Aorta (tissue), 5 donors: ENCODE measurements at places on chromosomes 3 and 15. TPM values are rescaled to one million over a fixed set of nuclear protein-coding genes. Genes with fewer than 3 reads are reported as not detected.

The GOLGA6A gene
- total RNA-seq = not detected

The RLBP1 gene
- total RNA-seq = not detected

The BTLA gene
- total RNA-seq = 0.68 TPM

The C15orf39 gene
- total RNA-seq = 24.6 TPM

The LRRC34 gene
- total RNA-seq = 1.0 TPM

The SLC28A2 gene
- total RNA-seq = not detected

The ST6GAL1 gene
- 140 TPM for total RNA-seq

The PLD1 gene
- 23.1 TPM for total RNA-seq

The PIERCE2 gene
- total RNA-seq = 0.75 TPM

The CADPS gene
- total RNA-seq = 0.75 TPM

The ASB7 gene
- total RNA-seq = 11.0 TPM

The EEF1AKMT4 gene
- 1.8 TPM for total RNA-seq

The POLR2M gene
- total RNA-seq = 119 TPM

The TXNRD3 gene
- 7.6 TPM for total RNA-seq

The GRM2 gene
- 0.52 TPM for total RNA-seq

The WNT7A gene
- total RNA-seq = not detected

The FGF12 gene
- 1.2 TPM for total RNA-seq

The DPPA4 gene
- not detected for total RNA-seq

The GOLGA8R gene
- total RNA-seq = 16.0 TPM

The HCN4 gene
- total RNA-seq = not detected

The MED12L gene
- 1.1 TPM for total RNA-seq

The ANKUB1 gene
- not detected for total RNA-seq

The NEK10 gene
- 1.2 TPM for total RNA-seq

The SAXO2 gene
- total RNA-seq = 1.9 TPM

The ABI3BP gene
- 213 TPM for total RNA-seq

The SLC25A36 gene
- 49.0 TPM for total RNA-seq

The SPTSSB gene
- total RNA-seq = 0.39 TPM

The STX19 gene
- total RNA-seq = not detected

The CFAP100 gene
- not detected for total RNA-seq

The ITIH1 gene
- total RNA-seq = not detected

The PLSCR5 gene
- total RNA-seq = not detected

The RASGRF1 gene
- total RNA-seq = 0.15 TPM

The TM4SF1 gene
- total RNA-seq = 213 TPM

The SYNPR gene
- total RNA-seq = not detected

The PAQR5 gene
- total RNA-seq = 0.71 TPM

The LSAMP gene
- 0.88 TPM for total RNA-seq

The HTR3E gene
- not detected for total RNA-seq

The NUP210 gene
- total RNA-seq = 4.8 TPM

The TMEM40 gene
- 0.84 TPM for total RNA-seq

The EFHB gene
- 3.0 TPM for total RNA-seq

The REC114 gene
- total RNA-seq = not detected

The LNP1 gene
- 2.8 TPM for total RNA-seq

The TMEM108 gene
- total RNA-seq = 1.3 TPM

The CHRM5 gene
- not detected for total RNA-seq

The SAMD7 gene
- total RNA-seq = not detected

The C3orf85 gene
- total RNA-seq = not detected

The CCDC33 gene
- total RNA-seq = not detected

The NDN gene
- 29.0 TPM for total RNA-seq

The ALDH1L1 gene
- 10.9 TPM for total RNA-seq
